Ecto neural progenitor cell (in vitro differentiated cells): ENCODE measurements at places on chromosomes 16 and 17.
A peak's percentile ranks its signal among the peaks of the same experiment; 100 is the strongest.

- DNase-seq, result no peak
Measured at GRCh38 chr17:19630661-19631060, 17.9 kb upstream of the ALDH3A2 start.

DNA sequence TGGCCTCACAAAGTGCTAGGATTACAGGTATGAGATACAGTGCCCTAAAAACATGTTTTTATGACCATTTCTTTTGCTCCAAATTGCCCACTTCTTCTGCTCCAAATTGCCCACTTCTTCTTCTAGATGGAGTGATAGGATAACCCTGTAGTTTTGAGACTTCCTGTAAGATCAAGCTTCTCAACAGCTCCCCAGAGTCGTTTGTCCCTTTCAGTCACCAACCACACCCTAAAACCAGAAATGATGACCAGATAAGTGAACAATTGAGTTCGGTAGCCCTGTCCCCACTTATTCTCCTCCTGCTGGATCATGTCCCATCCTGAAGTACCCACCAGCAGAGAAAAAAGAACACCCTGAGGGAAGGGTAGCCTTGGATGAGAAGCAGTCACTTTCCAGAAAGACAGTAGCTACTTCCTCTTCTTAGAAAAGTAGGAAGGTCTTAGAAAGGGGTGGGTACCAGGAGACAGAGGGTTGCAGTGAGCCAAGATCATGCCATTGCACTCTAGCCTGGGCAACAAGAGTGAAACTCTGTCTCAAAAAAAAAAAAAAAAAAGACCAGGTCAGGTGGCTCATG is 2.5 kb downstream of the ODAD4 start:
- no peak for DNase-seq

DNA sequence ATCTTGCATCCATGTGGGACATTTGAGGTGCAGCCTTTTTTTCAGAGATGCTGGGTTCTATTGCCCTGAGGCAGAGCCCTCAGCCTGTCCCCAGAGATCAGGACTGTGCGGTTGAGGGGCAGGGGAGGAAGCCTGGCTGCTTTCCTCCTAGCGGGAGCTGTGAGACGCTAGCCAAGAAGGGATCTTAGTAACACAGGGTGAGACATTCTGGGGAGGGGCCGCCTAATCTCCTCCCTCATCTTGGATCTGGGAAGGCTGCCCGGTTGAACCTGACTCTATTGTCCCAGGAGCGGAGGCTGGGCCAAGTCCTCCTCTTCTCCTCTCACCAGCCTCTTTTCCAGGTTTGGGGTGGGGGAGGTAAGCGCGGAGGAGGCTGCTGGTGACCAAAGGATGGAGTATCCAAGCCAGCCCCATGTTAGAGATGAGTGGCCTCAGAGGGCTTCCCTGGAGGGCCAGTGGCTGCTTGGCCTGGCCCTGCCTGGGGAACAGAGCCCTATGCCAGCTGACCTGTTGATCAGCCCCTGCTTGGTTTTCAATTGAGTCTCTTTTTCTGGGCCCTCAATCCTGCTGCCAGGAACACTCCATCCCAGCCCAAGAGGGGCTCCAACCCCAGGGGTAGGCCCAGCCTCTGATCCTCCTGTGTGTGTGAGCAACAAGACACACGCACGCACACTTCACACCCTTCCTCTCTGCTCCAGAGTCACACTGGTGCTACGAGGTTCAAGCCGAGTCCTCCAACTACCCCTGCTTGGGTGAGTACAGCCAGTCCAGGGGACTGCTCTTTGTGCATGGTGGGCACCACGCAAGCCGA is 5.0 kb downstream of the CA4 start:
- DNase-seq, result peak; percentile 54

DNA sequence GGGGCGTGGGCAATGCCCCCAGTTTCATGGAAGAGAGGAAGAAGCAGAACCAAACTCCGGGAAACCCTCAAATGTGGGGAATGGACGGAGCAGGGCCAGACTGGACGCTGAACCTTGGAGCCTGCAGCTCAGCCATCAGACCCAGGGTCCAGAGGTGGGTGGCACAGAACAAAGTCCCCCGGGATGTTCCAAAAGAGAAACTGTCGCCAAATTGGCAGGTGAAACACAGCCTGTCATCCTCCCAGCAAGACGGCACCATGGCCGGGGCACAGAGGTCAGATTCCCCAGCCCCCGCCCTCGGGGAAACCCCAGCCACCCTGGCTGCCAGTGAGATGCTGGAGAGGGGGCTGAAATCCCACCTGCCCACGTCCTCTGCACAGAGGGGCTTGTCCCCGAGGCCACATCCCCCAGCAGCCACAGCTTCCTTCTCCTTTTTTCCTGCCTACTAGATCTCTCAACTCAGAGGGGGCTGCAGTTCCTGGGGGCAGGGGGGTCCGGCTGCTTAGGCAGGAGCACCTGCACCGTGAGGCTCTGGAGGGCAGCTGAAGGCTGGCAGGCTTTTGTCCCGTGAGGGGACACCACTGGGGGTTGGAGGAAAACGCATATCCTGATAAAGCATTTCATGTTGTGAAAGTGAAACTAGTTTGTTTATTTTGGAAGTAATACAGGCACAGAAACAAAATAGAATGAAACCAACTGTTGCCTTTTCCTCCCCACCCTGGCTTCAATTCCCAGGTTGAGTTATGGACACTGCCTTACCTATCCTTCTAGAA is 1.2 kb upstream of the SECTM1 start:
- no peak for DNase-seq

GRCh38 chr17:50189550-50190292 is 11.7 kb downstream of the COL1A1 start:
- DNase-seq, result no peak

DNA sequence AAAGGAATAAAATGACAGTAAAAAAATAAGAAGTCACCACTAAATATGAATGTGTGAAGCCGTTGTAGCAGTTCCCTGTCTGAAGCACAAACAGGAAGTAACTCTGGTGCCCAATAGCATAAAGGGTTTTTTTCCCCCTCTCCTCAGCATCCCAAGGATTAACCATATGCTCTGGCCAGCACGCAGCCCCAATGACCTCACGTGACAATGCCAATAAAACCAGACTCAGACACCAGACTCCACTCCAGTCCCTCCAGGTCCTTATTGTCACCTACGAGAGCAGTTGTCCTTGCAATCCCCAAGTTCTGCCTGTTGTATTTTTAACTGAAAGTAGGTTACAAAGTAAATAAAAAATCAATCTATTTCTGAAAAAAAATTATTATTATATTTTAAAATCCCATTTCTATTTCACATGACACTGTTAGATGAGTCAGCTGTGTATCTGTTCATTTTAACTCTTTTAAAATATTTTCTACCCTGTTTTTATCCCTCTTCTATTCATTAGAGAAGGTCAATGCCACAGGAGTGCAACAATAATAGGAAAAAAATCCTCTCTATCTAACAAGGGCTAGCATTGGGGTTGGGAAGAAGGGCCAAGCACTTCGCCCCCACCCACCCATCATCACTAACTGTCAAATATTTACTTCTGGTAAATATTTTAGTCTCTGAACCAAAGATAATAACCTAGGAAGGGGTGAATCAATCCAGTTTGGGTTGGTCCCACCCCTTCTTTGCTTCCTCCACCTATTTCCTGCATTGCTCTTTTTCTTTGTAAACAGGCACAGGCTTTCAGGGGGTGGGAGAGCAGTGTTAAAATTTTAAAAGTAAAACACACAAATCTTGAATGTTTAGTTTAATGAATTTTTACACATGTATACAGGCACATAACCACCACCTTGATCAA is 6.6 kb downstream of the PRAC1 start:
- peak; percentile 26 for DNase-seq

- DNase-seq, result no peak
Measured at GRCh38 chr17:59829217-59830006, 63.3 kb downstream of the TUBD1 start.

GRCh38 chr16:67242138-67242730 is 5.0 kb downstream of the FHOD1 start:
- DNase-seq, result no peak

GRCh38 chr16:72945611-72946010 is 102.3 kb downstream of the ZFHX3 start:
- no peak for DNase-seq

- no peak for DNase-seq
Measured at GRCh38 chr17:35568561-35568960, 7.9 kb upstream of the SLFN14 start.

- DNase-seq, result no peak
Measured at GRCh38 chr16:11142261-11142630, 113.8 kb downstream of the SOCS1 start.

- peak; percentile 87 for DNase-seq
Measured at GRCh38 chr17:63425483-63425882, 20.6 kb downstream of the CYB561 start.

DNA sequence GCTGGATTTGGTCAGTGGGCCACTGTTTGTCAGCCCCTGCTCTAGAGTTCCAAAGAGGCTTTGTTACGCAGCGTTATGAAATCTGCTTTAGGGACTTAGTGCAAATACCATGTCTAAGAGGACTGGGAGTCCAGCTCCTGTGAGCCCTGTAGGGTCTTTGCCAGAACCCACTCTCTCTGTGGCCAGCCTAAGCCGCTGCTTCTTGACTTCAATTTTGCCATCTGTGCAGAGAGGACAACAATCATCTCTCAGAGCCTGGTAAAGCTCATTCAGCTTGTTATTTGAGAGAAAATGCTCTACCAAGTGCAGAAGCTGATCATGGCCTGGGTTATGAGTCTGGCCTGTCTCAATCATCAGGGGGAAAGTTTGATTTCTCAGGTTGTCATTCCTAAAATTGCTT is 17.9 kb downstream of the CA10 start:
- peak; percentile 55 for DNase-seq

- DNase-seq, result no peak
Measured at GRCh38 chr17:75679706-75680211, 12.6 kb downstream of the SAP30BP start.

- no peak for DNase-seq
Measured at GRCh38 chr16:67304020-67304419, 22.5 kb downstream of the KCTD19 start.

DNA sequence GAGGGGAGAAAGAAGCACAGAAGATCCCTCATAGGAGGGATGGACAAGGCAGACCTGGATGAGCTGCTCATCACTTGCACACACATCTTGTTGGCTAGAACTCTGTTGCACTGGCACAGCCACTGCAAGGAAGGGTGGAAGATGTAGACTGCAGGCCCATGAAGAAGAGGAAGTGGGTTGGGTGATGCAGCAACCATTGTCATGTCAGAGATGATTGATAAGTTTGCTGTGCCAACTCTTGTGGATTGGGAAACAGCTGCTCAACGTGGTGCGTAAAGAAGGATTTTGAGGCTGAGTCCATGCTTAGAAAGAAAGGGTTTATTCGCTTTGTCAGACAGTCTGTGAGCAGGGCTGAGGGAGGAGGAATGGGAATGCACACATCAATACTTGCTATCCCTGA is 161.4 kb upstream of the MPHOSPH6 start:
- no peak for DNase-seq

DNA sequence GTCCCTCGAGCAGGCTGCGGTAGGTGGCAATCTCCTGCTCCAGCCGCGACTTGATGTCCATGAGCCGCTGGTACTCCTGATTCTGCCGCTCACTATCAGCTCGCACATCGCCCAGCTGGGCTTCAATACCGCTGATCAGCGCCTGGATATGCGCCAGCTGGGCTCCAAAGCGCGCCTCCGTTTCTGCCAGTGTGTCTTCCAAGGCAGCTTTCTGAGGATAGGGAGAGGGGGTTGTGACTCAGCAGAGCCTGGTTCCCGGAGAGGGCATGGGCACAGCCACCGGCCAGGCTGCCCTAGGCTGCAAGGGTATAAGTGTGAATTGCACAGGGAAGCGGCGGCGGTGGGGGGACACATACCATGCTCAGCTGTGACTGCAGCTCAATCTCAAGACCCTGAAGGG is 4.3 kb downstream of the KRT19 start:
- DNase-seq, result no peak

- DNase-seq, result no peak
Measured at GRCh38 chr17:58641887-58642311, 49.9 kb downstream of the TEX14 start.

- no peak for DNase-seq
Measured at GRCh38 chr17:77657839-77658238, 300.7 kb upstream of the TNRC6C start.

DNA sequence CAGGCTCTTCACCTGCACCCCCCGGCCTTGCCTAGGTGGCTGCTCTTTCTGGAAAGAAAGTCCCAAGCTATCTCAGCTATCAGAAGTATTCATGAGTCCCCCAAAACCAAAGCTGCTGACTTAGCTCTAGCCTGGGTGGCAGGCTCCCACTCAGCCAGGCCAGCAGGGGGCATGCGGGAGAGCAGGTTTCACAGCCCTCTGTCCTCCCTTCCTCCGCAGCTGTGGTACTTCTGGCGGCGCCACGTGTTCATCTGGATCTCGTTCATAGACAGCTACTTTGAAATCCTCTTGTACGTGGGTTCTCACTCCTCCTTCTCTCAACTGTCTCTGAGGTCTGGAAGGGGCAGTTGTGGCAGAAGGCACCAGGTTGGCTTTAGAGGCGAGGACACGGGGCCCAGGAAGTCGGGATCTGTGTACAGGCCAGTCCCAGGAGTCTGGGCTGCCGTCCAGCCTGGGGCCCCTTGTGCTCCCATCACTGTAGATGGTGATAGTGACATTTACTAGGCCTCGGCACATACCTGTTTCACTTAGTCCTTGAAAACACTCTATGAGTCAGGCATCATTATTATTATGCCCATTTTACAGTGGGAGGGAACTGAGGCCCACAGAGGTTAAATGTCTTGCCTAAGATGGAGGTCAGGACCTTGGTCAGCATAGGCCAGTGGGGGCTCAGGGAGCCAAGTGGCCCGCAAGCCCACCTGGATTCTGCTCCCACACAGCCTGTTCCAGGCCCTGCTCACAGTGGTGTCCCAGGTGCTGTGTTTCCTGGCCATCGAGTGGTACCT is 12.9 kb downstream of the TRPV2 start:
- peak; percentile 78 for DNase-seq

GRCh38 chr17:76646712-76647111 is 3.2 kb upstream of the ST6GALNAC1 start:
- DNase-seq, result no peak

GRCh38 chr16:68710211-68710610 is 26.9 kb upstream of the CDH1 start:
- no peak for DNase-seq

DNA sequence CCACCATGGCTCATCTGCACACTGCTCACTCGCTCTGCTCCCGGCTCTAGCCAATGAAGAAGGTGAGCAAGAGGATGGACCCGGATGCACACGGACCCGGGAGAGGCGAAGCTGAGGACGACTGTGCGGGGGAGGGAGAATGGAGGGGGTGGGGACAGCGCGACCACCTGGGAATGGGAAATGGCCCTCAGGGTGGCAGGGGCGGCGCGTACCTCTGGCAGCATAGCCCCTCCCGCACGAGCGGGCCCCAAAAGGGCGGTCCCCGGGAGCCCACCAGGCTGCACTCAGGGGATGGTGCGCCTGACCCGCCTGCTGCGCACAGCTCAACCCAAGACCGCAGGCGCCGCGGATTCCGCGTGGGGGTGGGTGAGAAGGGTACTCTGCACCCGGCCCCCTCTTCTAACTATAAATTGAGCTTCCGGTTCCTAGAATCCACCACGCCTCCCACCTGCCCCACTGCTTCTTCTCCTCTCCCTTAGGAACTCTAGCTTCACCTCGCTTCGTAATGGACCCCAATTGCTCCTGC is 6.1 kb downstream of the MT1H start:
- no peak for DNase-seq

DNA sequence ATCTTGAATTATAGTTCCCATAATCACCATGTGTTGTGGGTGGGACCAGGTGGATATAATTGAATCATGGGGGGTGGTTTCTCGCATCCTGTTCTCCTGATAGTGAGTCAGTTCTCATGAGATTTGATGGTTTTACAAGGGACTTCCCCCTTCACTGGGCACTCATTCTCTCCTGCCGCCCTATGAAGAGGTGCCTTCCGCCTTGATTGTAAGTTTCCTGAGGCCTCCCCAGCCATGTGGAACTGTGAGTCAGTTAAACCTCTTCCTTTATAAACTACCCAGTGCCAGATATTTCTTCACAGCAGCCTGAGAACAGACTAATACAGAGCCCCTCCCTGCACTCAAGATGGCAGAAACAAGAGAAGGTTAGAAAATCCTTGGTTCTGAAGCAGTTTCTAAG is 26.4 kb downstream of the LDAF1 start:
- no peak for DNase-seq
